ENCODE measurements at places on chromosomes 7 and 10.

- DNase-seq = no peak
Measured at GRCh38 chr10:79356104-79356503, 8.8 kb downstream of the PPIF start.

- DNase-seq = no peak
Measured at GRCh38 chr7:134022286-134022911, 104.7 kb upstream of the LRGUK start.

DNA sequence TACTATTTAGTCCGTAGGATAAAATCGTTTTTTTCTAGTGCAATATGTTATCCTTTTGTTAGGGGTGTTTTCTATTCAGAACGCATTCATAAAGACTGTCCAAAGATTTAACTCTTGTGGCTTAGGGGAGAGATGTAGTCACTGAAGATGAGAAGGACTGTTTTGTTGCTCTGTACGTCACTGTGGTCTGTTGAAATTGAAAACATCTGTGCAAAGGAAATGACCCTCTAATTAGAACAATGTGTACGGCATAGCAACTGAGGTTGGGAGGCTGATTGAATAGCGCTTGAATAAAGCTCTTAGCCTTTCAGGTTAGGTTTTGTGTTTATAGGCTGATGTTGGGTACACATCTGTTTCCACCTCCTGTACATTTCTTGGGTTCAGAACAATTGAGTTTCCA, 453.4 kb upstream of the AKR1E2 start:
- DNase-seq = peak; percentile 99

DNA sequence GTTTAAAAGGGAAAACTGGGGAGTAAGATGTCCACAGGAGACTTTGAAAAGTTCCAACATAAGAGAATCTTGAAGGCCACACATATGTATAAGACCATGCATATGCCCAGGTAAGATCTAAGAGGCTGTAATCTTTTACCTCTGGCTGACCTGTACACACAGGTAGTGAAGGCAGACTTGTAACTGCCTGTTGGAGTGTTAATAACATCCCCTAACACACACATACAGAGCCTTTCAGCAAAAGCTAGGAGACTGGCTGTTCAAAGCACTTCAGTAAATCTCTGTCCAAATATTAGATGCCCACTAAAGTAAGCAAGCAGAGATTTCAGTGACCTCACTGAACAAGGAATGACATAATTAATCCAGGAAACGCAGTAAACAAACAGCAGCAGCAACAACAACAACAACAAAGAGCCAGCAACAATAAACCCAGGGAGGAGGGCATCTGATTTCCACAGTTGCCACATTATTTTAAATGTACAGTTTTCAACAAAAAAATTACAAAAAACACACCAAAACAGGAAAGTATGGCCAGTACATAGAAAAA, 15.0 kb downstream of the CYP51A1 start:
- no peak for DNase-seq

GRCh38 chr10:100743626-100744135, 1.7 kb upstream of the PAX2 start:
- DNase-seq = peak; percentile 27

DNA sequence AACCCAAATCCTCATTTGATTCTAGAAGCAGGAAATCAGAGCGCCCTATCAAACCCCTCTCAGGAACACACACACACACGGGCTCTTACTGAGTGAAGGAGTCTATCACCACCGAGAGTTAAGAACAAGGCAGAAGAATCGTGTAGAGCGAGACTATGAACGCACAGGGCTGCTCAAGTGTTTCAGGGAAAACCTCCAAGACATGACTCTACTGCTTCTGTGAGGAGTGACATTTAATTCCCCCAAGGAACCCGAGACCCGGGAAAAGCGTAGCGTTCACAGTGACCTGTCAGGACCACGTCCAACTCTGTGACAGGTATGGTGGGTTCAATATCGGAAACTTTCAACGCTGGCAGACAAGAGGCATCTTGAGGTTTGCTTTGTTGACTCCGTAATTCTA, 21.6 kb downstream of the PITRM1 start:
- no peak for DNase-seq

All from fibroblast of skin of right quadriceps (primary cell).